ENCODE measurements at places on chromosomes 6 and 20.

- DNase-seq, result no peak
These were observed 158.5 kb upstream of the AFDN start for GRCh38 chr6:167668019-167668753.

DNA sequence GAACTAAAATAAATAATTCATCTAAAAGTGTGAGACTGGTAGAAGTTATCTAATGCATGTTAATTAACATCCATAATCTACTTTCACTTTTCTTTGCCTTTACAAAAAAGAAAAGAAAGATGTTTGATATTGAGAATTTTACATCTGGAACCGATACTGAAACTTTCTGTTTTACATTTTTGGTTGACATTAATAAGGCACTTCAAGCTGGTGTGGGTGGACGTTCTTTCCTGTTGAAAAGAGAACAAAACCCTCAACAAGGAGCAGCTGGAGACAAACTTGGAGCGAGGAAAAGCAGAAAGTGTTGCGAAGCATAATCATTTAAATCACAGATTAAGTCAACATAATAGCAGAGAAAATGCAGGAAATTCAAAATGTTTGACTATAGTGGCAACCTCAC lies 575.2 kb upstream of the ADGRB3 start:
- no peak for DNase-seq

DNA sequence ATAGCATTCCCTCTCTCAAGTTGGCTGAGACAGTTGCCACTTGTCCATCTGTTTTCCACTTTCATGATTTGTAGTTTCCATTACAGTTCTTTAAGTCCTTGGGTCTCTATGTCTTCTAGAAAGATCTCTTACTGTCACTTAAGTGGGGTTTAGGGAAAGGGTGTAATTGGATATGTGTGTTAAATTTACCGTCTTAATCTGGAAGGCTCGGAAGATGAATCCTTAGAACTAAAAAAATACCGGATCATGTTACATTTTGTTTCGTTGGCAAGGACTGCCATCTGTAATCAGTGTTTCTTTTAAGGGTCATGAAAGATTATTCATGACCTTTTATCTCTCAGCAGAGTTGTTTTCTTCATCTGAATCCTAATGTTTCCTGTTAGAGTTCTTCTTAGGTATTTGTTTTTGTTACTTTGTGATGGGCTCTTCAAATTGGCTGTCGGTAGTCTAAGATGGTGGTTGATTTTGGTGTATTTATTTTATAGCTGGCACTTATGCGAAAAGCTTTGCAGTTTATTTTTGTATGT lies 21.8 kb upstream of the BTBD3 start:
- DNase-seq, result no peak

- DNase-seq, result no peak
These were observed 240.5 kb downstream of the NRN1 start for GRCh38 chr6:5766260-5766659.

DNA sequence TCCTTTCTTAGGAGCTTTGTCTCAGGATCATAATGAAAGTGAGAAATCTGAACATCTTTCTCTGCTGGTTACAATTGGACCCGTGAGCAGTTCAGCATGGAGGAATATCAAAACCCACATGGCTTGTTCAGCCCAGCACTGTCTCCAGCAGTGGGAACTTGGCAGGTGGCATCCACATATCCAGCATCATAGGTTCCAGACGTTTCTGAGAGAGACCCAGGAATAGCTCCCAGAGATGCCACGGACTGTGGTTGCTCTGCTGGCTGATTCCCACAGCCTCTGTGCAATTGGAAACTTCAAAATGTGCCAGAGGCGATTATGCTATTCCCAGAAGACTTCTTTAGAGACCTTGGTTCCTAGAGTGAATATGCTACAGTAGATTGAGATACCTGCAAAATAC lies 76.4 kb downstream of the PHACTR2 start:
- DNase-seq, result no peak

DNA sequence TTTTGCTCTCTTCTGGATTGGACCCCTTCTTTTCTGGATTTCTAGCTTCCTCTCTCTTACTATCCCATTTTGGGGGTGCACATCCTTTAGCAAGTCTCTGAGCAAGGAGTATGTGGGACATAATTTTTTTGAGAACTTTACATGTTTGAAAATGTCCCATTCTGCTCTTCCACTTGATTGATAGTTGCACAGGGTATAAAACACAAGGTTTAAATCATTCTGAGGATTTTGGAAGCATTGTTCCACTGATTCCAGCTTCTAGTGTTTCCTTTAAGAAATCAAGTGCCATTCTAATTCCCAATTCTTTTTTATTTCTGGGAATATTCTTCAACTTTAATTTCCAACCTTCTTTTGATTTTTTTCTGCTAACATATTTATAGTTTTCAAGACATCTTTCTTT lies 60.7 kb downstream of the APCDD1L start:
- no peak for DNase-seq

DNA sequence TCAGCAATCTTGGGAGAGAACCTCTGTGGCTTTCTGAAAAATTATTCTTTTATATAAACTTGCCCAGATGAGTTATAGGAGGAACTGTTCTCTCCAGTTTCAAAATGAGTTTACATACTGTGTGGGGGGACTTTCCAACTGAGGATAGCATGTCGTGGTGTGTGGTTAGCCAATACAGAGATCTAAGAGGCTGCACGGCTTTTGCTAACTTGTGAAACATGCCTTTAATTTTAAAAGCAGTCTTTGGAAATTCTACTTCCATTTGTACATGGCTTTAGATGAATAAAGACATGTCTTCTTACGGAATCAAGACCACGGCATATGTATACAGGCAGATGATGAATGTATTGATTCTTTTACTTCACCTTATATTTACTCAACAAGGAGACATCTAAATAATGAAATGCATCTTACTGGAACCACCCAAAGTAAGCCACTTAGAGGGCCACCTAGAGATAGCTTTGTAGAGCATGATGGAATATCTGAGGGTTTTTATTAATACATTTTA lies 39.8 kb downstream of the HIVEP1 start:
- no peak for DNase-seq

DNA sequence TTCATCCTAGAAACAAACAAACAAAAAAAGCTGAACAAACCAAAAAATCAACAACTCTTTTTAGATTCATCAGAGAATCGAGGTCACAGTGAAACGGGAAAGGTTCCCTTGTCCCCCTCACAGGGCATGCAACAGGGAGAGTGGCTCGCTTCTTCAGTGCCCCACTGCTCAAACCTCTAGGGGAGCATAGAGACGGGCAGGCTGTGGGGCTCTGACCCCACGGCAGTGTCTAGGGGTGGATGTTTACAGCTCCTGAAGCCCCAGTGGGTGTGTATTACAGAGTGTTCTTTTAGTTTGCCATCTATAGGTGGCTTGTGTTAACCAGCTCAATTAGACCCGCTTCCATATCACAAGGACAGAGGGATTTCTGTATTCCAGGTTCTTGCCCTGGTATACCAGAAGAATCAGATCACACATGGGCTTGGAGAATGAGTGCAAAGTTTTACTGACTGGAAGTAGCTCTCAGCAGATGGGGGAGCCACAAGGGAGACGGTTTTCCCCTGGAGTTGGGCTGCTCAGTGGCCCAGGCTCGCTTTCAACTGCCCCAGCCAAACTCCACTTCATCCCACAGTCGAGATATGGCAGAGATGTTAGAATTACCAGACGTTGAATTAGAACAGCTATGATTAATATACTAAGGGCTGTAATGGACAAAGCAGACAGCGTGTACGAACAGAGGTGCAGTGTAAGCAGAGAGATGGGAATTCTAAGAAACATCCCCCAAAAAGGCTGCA lies 192.6 kb upstream of the CST7 start:
- DNase-seq, result no peak

- DNase-seq, result no peak
These were observed 162.4 kb downstream of the FRK start for GRCh38 chr6:115898246-115898645.

GRCh38 chr20:48817367-48818030 lies 10.3 kb downstream of the PREX1 start:
- no peak for DNase-seq

DNA sequence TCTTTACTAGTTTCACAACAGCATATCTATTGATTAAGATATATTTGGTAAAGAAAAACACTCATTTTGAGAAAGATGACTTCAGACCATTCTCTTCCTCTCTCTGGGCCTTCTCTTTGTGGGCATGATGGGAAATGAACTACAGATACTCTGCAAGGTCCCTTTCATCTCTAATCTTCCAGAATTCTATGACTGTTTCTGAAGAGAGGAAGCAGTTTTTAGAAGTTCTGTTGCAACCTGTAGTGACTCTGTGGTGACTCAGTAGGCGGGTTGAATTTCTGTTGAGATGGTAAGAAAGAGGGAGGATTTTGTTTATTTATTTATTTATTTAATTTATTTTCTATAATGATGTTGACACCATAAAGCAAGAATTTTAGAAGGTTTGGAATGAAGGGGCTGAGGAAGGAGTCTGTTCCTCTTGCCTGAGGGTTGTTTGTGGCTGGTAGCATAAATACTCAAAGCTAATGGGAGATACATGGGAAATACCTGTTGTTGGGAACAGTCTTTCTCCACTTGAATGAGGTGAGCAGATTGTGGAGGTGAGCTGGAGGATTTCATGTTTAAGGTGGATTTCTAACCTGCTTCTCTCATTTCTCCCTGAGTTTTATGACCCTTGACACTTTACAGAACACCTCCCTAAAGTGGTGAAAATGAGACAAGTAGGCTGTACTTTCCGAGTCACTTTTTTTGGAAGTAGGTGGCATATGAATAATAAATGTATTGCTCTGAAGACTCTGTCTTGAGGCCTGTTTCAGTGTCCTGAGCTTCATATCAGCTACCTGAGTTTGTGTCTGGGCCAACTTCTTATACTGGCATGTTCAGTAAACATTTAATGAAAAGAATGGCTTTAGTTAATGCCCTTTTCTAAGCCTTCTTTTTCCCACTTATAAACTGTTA lies 15.0 kb downstream of the ACSS2 start:
- DNase-seq, result no peak

DNA sequence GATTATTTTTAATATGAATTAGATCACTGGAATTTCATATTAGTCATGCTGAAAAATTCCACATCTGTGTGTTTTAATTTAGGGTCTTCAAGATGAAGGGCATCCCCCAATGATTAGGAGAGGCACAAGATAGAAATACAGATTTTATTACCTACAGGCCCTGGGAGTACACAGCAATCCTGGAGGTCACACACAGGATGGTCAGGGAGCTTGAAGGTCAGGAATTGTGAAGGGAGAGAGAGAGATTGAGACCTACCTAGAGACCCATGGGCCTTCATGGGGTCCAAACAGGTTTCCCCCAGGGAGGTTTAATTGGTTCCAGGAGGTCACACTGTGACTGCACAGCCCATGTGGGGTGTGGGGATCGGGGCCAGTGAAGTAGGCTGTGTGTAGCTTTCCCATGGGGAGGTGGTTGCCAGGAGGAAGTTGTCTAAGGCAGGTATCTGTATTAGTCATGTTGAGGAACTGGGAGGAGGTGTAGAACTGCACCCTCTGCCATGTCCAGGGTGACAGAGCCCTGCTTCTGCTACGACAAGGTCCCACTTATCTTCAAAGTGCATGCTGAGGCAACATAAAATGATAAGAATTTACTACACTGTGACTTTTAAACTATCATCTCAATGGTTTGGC lies 18.3 kb downstream of the SNX9 start:
- no peak for DNase-seq

GRCh38 chr6:114083251-114083650 lies 112.3 kb upstream of the HDAC2 start:
- DNase-seq, result no peak

DNA sequence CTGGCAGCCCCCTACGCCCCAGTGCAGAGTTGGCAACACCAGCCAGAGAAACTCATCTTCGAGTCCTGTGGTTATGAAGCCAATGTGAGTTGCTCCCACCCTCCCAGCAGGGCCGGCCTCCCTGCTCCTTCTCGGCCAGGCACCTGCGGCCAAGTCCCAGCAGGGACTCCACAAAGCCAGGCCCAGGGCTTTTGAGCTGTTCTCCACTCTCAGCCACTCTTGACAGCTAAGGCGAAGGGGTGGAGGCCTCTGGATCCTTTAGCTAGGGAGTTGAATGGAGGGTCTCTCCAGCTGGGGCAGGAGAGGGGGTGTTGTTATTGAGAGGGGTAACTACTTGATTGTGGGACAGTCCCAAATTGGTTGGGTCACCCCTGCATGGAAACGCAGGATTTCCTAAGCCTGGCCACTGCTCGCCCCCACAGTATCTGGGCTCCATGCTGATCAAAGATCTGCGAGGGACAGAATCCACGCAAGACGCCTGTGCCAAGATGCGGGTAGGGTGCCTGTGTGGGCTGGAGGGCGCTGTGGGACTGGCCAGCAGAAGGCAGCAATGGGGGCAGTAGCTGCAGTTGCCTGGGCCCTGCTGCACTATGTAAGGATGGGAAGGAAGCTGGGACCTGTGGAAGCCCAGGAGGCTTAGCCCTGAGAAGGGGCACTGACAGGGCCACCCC lies 58.3 kb downstream of the TCP11 start:
- no peak for DNase-seq

- DNase-seq, result no peak
These were observed 357.5 kb downstream of the HDGFL1 start for GRCh38 chr6:22926790-22927354.

GRCh38 chr6:150516199-150516598 lies 83.5 kb upstream of the PLEKHG1 start:
- DNase-seq, result no peak

DNA sequence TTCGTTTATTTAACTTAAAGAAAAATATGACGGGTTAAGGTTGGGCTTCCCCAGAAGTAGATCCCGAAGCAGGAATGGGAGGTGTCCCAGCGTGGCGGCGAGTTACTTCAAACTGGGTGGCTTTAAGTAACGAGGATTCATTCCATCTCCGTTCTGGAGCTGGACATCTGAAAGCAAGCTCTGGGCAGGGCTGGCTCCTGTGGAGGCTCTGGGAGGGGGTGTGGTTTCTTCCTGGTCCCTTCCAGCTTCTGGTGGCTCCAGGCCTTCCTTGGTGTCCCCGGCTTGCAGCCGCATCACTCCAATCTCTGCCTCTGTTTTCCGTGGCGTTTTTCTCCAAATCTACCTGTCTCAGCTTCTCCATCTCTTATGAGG lies 47.3 kb upstream of the BHLHE23 start:
- DNase-seq, result no peak

Measured in substantia nigra (tissue), 51 donors.